ENCODE measurements at places on chromosomes 16 and 17.
A peak's percentile ranks its signal among the peaks of the same experiment; 100 is the strongest.

DNA sequence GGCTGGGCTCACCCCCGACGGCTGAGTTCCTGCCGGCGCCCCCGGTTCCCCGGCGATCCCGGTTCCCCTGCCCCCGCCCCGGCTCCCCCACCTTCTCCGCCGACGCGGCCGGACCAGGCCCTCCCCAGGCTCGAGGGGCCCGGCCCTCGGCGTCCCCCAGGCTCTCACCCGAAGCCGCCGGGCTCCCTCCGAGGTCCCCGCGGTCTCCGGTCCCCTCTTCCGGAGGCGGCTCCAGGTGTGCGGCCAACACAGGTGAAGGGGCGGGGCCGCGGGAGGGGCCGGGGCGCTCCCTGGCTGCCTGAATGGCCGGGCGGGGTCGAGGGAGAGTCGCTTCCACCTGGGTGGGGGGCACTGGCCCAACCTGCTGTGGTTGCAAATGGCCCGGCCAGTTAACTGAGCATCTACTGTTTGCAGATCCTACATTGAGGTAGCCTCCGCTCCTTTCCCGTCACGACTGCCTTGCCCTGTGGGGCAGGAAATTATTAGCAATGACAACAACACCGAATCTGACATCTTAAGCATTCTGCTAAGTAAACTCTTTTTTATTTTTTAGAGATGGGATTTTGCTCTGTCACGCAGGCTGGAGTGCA lies at the start of gene BICDL2:
Gene BICDL2, minus strand, starts transcription at position 219 of the 590 bp plus-strand sequence. CDS start 1,448 bp downstream, outside the sequence.
- DNase-seq: no peak

- DNase-seq: no peak
Observed at GRCh38 chr16:54417384-54417783, 130.8 kb upstream of the IRX3 start.

DNA sequence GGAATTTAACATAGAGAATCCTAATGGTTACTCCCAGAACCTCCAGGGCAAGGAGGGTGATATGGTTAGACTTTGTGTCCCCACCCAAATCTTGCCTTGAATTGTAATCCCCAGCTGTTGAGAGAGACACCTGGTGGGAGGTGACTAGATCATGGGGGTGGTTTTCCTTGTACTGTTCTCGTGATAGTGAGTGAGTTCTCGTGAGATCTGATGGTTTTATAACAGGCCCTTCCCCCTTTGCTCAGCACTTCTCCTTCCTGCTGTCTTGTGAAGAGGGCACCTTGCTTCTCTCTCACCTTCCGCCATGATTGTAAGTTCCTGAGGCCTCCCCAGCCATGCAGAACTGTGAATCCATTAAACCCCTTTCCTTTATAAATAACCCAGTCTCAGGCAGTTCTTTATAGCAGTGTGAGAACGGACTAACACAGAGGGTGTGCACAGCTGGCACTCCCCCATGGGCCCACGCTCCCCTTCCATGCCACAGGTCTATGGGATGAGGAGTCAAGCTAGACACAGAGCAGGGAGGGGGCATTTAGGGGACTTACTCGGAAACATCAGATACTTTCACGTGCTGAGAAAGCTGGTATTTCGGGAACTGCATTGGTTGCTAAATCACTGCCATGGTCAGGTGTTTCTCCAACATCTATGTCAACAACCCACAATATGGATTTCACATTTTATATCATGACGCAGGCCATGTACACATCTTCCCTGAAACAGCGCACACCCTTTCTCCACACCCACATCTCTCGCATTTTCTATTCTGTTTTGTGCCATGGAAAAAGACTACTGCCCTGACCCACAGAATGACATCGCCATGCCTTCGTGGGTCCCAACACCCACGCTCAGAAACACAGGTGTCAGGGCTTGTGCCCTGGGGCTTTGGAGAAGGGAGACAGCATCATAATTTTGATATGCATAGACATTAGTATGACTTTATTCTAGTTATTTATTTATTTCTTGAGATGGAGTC lies 199.1 kb upstream of the GSE1 start:
- no peak for DNase-seq

- DNase-seq: no peak
Observed at GRCh38 chr16:27242868-27243590, 25.5 kb downstream of the NSMCE1 start.

- DNase-seq: no peak
Observed at GRCh38 chr17:7712111-7712771, 5.3 kb upstream of the DNAH2 start.

DNA sequence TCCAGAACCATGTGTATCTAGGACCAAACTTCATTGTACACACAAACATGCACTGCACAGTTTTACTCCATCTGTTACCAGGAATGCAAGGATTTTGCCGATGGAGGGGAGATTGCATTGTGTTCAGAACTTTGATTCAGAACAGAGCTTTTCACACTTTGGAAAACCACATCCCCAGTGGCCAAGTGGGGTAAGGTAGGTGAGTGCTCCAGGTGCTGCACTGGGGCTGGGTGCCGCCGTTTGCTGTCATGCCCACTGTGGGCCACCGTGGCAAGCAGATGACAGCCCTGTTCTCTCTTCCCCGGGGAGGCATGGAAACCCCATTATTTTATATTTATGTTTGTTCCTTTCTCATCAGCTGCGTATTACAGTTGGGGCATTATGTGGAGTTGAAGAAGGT lies 29.3 kb upstream of the JPH3 start:
- no peak for DNase-seq

- DNase-seq: no peak
Observed at GRCh38 chr17:46869296-46869695, 17.9 kb downstream of the WNT9B start.

DNA sequence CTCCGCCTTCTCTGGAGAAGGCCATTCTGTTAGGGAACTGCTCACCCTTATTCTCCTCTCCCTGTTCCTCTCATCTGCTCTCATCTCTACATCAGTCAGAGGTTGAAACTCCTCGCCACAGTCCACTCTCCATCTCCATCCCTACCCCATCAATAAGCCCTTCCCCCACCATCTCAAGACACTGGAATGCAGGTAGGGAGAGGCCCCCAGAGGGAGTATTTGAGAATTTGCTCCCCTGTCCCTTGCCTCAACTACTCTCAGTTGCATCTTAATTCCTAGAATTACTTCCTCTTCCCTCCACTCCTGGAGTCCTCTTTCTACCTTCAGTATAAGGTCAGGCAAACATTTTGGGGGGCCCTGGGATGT lies 2.0 kb upstream of the AATF start:
- DNase-seq: no peak

GRCh38 chr17:53527473-53527872 lies 295.3 kb upstream of the KIF2B start:
- no peak for DNase-seq

- no peak for DNase-seq
Observed at GRCh38 chr16:4325253-4325758, 9.4 kb downstream of the GLIS2 start.

GRCh38 chr17:73706858-73707257 lies 62.6 kb upstream of the SDK2 start:
- DNase-seq: no peak

DNA sequence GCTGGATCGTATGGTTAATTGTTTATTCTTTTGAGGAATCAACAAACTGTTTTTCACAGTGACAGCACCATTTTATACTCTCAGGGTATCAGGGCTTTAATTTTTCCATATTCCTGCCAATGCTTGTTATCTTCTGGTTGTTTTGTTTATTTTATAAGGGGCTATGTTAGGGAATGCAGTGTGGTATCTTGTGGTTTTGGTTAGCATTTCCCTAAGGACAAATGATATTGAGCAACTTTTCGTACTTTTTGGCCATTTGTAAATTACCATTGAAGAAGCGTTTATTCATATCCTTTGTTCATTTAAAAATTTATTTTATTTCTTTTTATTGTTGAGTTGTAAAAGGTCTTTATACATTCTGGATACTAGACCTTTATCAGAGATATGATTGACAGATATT lies 322.0 kb upstream of the SALL1 start:
- no peak for DNase-seq

- DNase-seq: no peak
Observed at GRCh38 chr17:76752006-76752405, 14.1 kb downstream of the MFSD11 start.

DNA sequence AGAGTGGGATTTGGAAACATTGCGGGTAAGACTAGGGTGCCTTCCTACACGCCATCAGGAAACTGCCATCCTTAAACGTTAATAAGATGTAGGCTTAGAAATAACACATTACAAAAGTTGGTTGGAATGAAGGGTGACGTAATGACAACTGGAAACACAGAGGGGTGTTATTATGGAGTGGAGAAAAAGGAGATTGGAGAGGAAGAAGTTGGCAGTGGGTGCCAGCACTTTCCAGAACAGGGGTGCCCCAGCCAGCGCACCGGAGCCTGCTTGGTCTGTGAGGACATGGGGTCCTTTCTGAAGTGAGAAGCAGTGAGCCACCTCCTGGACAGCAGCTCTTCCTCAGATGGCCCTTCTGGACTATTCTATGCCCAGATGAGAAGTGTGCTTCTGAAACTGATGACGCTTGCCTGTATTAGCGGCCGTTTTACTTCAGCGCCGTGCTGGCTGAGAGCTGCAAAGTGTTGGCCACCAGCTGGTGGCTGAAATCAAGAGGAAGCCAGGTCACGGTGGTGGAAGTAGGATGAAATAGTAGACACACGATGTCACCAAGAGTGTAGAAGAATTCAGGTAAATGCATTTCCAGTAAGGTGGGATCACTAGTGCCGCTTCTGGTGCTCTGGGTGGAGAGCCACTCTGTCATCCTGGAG lies 244.8 kb downstream of the NTN1 start:
- DNase-seq: no peak

GRCh38 chr17:44775838-44776621 lies 17.2 kb downstream of the ADAM11 start:
- DNase-seq: no peak

- no peak for DNase-seq
Observed at GRCh38 chr16:30699615-30700099, 686 bp downstream of the SRCAP start.

- no peak for DNase-seq
Observed at GRCh38 chr17:14701886-14702285, 401.0 kb downstream of the HS3ST3B1 start.

DNA sequence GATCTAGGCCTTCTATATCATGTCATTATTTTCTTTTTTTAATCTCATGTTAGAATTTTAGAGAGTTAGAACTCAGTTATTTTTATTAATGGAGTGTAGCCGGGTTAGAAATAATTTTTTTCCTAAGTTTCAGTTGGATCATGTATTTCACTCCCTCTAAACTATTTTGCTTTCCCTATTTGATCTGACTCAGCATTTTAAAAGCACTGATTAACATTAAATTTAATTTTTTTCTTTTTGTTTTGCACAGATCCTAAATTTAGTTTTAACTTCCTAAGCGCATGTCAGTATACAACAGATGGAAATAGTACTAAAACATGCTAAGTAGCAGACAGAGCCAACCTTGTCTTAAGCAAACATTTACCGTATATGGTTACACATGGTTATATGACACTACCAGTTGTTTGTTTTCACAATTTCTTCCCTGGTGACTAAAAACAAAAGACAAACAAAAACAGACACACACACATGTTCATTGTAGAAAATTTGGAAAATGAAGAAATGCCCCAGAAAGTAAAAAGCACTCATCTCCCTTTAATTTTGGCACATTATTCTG lies 33.6 kb upstream of the RAB11FIP4 start:
- no peak for DNase-seq

DNA sequence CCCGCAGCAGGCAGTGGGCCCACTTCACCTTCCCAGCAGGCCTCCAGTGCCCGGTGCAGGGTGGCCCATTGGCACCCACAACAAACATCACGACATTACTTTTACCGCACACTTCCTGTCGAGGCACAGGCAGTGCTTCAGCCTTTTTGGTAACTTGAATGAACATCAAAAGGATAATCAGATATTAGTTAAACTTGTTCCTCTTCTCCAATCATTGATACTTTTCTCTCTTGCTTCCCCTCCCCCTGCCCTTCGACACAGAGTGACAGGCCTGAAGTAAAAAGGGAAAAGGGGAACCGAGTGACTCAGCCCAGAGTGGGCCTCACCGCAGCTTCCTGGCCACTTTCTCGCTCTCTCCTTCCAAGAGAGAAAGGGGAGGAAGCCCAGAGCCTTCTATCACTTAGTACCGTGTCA lies 507.0 kb downstream of the MAF start:
- DNase-seq: no peak

GRCh38 chr17:47822785-47823184 lies 1.2 kb upstream of the OSBPL7 start:
- no peak for DNase-seq

DNA sequence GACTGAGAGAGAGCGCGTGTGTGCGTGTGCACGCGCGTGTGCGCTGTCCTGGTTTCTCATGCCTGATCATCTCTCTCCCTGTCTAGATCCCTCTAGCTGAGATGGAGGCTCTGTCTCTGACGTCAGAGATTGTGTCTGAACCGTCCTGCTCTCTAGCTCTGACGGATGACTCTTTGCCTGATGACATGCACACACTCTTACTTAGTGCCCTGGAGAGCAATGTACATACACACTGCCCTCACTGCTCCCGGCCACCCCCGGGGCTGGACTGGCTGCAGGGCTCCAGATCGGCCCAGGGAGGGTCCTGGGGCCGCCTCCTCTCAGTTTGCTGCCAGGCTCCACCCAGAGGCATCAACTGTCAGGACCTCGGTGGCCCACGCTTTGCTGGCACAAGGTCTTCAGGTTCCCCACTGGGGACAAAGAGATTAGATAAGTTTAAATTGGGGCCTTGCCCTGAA lies 13.1 kb upstream of the ABCC3 start:
- no peak for DNase-seq

- DNase-seq: no peak
Observed at GRCh38 chr16:10067406-10067805, 114.8 kb downstream of the GRIN2A start.

GRCh38 chr16:30997725-30998711 lies 12.4 kb downstream of the STX1B start:
- DNase-seq: peak; percentile 76

GRCh38 chr17:57090560-57091185 lies 5.6 kb downstream of the AKAP1 start:
- DNase-seq: no peak

- peak; percentile 26 for DNase-seq
Observed at GRCh38 chr16:23254338-23254737, 47.8 kb upstream of the SCNN1B start.

- no peak for DNase-seq
Observed at GRCh38 chr16:53191413-53191812, 136.6 kb downstream of the CHD9 start.

DNA sequence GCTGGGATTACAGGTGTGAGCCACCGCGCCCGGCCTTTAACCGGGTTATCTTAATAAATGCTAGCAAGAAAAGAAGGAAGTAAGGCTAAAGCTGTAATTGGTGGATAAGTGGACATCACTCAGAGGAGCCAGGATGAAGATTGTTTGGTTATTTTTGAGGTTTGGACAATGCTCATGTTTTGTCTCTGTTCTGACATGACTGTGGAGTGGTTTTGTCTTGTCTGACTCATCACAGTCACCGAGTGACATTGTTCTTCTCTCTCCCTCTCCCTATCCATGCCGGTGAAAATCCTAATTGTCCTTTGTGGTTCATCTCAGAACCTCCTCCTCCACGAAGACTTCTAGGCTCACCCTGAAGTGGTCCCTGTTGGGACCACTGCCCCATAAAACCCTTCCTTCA lies 23.5 kb upstream of the GRIN2A start:
- no peak for DNase-seq

GRCh38 chr16:2692948-2693651 lies 10.8 kb downstream of the KCTD5 start:
- no peak for DNase-seq
